Dermis microvascular lymphatic vessel endothelial cell (primary cell): ENCODE measurements at places on chromosomes 12 and 14.

DNA sequence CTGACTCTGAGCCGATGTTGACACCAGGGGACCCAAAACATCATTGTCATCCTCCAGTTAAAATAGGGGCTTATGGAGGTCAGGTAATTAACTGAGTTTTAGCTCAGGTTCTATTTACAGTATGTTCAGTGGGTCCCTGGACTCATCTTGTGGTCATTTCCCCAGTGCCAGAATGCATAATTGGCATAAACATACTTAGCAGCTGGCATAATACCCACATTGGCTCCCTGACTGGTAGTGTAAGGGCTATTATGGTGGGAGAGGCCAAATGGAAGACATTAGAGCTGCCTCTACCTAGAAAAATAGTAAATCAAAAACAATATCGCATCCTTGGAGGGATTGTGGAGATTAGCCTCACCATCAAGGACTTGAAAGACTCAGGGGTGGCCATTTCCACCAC lies 350.9 kb downstream of the C12orf75 start:
- DNase-seq: no peak

GRCh38 chr12:42216737-42217136 lies 21.3 kb downstream of the YAF2 start:
- DNase-seq: no peak

- no peak for DNase-seq
These were observed 48.7 kb upstream of the MAX start for GRCh38 chr14:65150898-65151608.

DNA sequence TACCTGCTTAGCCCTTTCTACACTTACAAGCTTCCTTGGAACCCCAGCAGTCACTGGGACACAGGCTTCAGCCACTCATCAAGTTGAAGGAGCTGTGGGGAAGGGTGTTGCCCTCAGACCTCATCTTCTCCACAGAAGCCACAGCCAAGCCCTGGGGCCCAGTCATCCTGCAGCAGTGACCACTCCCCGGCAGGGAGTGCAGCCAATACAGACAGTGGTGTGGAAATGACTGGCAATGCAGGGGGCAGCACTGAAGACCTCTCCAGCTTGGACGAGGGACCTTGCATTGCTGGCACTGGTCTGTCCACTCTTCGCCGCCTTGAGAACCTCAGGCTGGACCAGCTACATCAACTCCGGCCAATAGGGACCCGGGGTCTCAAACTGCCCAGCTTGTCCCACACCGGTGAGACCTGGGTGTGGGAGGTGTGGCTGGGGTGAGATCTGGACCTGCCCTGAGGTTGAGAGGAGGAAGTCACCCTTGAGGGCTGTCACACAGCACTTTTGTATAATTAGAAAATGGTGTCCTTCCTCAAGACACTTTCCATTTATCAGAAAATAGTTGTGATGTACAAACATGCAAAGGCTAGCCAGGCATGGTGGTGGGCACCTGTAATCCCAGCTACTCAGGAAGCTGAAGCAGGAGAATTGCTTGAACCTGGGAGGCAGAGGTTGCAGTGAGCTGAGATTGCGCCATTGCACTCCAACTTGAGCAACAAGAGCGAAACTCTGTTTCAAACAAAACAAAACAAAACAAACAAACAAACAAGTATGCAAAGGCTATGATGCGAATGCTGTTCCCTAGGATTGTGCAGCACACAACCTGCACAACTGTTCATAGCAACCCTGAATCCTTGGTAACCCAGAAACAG lies 9.9 kb downstream of the GLI1 start:
- DNase-seq: no peak

- peak; percentile 94 for DNase-seq
These were observed 47.9 kb downstream of the NUAK1 start for GRCh38 chr12:106090591-106091445.

DNA sequence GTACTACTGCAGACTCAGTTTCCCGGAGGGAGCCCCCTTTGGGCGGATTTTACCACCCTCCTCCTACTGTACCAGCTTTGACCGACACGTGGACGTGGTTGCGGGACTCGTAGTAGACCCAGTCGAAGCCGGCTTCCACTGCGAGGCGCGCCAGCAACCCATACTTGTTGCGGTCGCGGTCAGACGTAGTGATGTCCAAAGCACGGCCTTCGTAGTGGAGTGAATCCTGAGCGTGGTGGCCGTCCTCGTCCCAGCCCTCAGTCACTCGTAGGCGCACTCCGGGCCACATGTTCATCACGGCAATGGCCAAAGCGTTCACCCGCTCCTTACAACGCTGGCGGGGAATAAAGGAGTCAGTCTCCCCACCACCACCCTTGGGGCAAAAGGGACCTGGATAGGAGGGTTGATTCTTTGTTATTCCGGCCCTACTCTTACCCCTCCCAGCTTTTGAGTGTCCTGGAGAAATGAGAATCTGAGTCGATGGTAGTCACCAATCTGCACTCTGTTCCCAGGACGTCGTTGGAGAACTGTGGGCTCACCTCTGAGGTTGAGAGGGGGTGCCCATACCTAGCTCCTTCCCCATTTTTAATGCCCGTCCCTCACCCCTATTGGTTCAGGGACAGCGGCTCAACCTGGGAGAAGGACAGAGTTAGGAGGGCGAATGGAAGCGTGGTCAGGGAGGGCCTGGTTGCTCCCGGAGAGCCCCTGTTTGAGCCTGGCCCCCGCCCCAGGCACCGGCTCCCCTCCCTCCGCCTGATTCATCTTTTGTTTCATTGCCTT lies 3.4 kb downstream of the DHH start:
- DNase-seq: no peak

DNA sequence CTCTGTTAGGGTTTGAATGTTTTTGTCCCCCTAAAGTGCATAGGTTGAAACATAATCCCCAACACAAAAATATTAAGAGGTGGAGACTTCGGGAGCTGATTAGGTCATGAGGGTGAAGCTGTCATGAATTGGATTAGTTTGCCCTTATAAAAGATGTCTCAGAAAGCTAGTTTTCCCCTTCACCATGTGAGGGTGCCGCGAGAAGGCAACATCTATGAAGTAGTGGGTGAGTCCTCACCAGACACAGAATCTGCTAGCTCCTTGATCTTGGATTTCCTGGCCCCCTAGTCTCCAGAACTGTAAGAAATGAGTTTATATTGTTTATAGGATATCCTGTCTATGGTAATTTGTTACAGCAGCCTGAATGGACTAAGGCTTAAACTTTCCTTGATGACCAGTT lies 301.5 kb upstream of the ATP2B1 start:
- DNase-seq: peak; percentile 56

DNA sequence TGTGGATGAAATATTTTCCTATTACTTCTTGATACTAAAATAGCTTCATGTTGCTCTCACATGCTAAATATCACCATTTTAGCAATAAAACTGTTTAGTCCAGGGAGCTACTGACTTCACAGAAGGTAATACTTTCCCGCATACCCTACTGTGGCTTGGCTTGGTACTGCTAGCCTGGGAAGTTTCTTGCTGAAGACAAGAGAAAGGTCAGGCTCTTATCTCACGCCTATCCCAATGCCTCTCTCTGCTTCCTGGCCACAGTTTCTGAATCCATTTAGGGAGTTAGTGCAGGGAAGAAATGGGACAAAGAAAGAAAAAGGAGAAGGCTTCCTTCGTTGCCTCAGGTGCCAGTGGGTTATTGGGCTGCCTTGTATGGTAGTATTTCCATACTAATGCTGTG lies 228.3 kb downstream of the MDGA2 start:
- DNase-seq: no peak

- DNase-seq: no peak
These were observed 268.2 kb downstream of the ALG10 start for GRCh38 chr12:34290381-34290995.

DNA sequence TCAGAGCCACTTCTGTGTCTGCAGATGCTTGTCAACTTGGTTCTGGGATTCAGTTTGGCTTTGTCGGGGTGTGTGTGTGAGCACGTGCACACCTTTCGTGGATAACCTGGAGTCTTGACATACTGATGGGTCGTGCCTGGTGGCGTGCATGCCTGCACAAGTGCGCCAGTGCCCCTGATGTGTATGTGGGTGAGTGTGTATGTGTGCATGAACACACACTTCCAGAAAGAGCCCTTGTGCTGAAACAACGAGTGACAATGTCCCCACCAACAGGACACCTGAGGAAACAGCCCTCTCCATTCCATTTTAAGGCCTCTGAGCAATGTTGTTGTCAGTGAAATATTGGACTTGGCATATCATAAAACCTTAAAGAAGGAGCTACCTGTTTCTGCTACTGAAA lies 53.9 kb downstream of the SMUG1 start:
- no peak for DNase-seq

- DNase-seq: no peak
These were observed 2.8 kb downstream of the CLEC1A start for GRCh38 chr12:10095971-10096370.

DNA sequence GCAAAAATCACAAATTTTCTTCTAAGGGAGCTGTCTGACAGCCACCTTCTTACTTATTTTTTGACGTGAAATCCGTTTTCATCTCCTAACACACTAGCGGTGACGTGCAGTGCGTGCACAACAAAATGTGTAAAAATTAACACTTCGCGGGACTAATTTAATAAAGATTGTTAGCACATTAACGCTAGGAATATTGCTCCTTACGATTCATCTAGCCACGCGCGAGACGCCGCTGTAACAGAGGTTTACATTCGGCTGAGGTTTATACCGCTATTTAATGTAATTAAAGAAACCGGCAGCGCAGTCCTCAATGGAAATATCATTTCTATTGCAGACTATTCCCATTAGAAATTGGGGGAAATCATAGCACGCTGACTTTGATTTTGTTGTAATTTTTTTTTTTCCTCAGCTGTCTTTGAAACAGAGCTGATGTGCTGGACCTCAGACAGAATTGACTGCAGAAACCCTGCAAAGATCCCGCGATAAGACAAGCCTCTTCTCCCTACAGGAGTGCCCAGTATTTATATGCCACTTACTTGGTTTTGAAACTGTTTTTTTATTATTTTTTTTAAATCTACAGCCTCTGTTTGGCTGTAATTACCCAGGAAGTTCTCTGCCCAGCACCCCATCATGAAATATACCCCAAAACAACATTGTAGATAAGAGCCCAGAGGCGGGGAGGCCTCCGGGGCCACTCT lies 31.2 kb downstream of the BCL11B start:
- no peak for DNase-seq

- DNase-seq: no peak
These were observed 87.7 kb downstream of the C12orf75 start for GRCh38 chr12:105418229-105418628.

DNA sequence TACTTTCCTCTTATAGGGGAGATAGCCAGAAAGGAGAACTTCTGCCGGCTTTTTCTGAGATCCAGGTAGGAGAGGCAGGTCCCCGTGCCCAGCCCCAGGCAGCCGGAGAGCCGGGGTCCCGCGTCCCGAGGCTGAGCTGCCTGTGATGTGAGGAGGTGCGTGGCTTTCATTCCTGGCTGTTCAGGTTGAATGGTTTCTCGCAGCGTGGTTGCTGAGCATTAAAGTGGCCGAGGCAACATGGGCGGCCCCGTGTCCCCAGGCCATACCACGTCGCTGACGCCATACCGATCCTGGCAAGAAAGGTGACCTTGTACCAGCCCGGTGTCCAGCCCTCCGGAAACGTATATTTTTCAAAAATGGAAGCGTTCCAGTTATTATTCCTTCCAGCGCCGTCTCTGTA lies 116.7 kb upstream of the MYL2 start:
- DNase-seq: no peak

- no peak for DNase-seq
These were observed at the start of gene CEBPE for GRCh38 chr14:23118506-23119362. CEBPE (minus strand) TSS chr14:23119255; CDS start chr14:23119091, 164 bp downstream.

DNA sequence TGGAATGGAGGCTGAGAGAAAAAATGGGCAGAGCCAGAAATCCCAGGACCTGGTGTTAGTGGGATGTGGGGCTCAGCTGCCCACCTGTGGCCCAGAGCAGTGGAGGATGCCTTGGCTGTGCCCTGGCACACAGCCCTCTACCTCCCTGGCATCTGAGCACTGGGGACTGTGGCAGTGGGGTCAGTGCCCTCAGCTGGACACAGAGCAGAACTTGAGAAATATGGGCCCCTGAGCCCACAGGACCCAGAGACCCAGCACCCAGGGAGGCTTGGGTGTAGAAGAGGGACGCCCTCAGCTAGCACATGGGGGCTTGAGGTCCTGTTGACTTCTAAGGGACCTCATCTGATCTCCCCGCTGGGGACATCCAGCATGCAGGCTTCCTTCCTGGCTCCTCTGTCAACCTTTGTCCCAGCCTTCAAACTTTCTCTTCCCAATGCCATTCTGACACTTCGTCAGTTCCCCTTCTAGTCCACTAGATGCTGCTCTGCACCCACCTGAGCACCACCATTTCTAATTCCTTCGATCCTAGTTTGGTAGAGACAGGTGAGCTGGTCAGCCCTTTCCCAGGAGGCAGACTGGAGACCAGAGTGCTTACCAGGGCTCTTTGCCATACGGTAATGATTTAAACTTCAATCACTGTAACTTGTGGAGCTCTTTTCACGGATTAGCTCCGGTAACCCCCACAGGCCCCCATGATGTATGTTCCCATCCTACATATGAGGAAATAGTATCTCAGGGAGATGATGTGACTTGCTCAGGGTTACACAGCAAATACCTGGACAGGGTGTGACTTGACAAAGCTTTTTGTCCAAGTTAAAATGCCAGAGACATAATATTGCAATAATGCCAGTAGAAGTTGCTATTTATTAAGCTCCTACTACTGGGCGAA lies 143.7 kb downstream of the ASCL4 start:
- no peak for DNase-seq

GRCh38 chr14:33762161-33762851 lies 188.6 kb downstream of the EGLN3 start:
- no peak for DNase-seq

DNA sequence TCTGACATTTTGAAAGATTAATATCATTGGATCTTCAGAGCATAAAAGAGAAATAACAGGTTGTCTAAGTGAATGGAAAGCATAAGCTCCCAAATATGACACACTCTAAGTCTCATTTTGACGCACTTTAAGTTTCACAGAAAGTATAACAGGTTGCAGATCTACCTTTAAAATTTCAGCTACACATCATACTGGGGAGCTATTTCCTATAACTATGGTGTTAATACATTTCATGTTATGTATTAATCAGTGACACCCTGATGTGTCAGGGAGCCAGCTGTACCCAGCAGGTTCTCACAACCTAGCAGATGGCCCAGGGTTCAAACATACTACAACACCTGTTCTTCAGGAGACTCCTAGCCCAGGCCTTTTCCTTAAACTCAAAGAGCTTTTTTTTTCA lies 31.1 kb upstream of the TMX1 start:
- DNase-seq: no peak

GRCh38 chr12:29732191-29732590 lies 51.6 kb downstream of the TMTC1 start:
- peak; percentile 79 for DNase-seq

- no peak for DNase-seq
These were observed 41.4 kb upstream of the SCN8A start for GRCh38 chr12:51549637-51550036.

DNA sequence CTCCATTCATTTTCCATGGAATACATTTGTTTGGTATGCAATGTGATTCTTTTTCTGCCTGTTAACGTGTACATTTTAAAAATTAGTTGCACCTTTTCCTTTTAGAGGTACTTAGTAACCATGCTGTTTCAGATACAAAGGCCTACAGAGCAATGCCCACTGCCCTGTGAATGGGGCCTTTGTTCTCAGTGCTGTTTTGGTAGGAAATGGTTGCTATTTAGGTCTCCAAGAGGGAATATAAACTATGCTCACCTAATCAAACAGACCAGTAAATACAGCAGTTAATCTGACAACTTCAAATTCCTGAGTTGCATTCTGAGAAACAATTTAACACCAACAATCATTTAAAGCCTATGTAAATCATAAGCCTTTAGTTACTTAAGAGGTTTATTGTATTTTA lies 188.7 kb downstream of the BCAT1 start:
- DNase-seq: no peak
